Left kidney (tissue), 8 donors: ENCODE measurements at places on chromosomes 6 and 20.

- no peak for DNase-seq
Measured at GRCh38 chr20:62367136-62367632, at the start of gene LAMA5. Gene LAMA5 (minus strand): TSS chr20:62367312. CDS start chr20:62367245, 67 bp downstream.

DNA sequence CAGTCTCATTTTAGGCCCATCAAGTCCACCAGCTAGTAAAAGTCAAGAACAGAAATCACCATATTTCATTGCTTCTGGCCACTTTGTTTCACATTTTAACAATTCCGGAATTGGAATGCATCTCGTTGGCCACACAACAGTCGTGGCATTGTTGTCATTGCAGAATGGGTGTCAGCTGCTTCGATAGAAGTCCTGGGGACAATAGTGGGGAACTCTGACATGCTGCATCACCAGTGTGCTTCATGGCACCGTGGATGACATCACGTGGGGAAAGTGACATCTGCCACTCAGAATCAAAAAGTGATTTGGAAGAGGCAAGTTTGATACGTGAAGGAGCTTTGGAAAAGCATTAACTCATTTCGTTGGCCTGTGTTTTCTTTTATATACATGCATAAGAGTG, 43.8 kb upstream of the XRN2 start:
- DNase-seq: no peak

DNA sequence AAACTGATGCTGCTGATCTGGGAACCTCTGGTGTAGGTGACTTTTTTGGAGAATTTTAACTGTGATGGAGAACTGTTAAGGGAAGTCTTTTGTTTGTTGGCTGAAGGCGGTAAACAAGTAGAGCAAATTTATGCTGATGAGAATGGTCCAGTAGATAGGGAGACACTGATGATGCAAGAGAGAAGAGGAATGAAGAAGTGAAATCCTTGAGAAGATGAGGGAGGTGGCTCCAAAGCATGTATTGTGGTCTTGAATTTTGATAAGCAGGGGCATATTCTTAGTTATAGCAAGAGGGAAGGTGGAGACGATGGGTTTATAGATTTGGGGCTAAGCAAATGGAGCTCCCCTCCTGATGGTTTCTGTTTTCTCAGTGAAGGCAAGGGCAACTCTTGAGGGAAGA, 22.0 kb downstream of the MAPK14 start:
- no peak for DNase-seq

GRCh38 chr6:90298459-90299053, 1.9 kb upstream of the BACH2 start:
- no peak for DNase-seq

GRCh38 chr6:158519761-158520160, 40.1 kb upstream of the TMEM181 start:
- DNase-seq: no peak
